ENCODE measurements at places on chromosomes 5 and 9.
A peak's percentile ranks its signal among the peaks of the same experiment; 100 is the strongest.

DNA sequence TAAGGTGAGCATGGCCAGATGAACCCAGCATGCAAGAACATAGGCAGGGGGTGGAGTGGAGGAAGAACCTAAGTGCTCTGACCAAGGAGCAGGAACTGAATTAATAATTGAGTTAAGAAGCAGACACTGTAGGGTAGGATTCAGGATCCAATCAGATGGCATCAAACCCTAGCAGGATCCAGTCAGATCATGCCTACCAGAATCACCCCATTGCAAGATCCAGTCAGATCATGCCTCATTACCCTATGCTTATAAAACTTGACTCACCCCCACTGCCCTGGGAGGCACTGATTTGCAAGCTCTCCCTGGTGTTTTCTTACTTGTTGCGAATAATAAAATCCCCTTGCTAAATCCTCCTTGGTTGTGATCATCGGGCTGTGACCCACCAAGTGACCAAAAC lies 19.7 kb downstream of the TUSC1 start:
- no peak for DNase-seq

DNA sequence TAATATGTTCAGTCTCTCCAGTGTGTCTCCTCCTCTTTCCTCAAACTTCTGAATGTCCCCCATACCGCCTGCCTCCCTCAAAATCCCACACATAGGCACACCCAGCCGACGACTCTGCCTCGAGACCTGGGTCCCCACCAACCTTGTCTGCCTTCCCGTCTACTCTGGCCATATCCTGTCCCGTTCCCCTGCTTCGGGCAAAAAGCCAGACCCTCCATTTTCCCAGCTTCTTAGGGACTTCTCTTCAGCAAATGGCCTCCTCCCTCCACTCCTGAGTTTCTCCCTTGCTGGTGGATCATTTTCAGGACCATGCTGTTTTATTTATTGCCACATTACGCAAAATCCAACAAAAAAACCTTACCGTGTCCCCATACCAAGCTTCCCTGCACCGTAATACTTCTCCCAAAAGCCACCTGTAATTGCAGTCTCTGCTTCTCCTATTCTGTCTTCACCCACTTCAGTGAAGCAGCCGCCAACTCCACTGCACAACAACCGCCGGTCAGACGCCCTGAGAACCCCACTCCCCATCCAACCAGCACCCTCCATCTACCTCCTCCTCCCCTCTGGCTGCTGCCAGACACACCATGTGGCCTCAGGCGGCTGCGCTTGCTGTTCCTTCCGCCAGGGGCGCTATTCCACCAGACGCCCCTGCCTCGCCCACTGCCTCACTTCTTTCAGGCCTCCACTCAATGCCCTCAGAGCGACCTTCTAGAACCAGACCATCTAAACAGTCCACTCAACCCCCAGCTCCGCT lies 117.0 kb downstream of the TRPM6 start:
- DNase-seq = peak; percentile 3

DNA sequence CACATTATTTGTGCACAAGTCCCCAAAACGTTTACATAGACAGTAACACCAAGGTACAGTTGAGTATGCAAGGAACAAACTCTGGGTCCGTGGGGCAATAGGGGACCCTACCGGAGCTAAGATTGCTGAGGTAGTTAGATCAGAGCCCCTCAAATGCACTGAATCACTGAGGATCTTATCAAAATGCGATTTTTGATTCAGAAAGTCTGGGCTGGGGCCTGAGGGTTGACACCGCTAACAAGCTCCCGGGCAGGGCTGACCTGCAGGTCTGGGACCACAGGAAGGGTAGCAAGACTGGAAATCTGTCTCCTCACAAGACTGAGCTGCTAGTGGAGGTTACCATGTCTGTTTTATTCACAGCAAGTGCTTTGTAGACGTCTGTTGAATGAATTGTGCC lies 1.8 kb upstream of the IL3 start:
- DNase-seq = no peak

GRCh38 chr9:133073086-133074014 lies 11.6 kb downstream of the CEL start:
- no peak for DNase-seq

GRCh38 chr5:99587983-99588382 lies 659.2 kb upstream of the CHD1 start:
- DNase-seq = no peak

GRCh38 chr5:86686046-86686445 lies 68.3 kb downstream of the COX7C start:
- no peak for DNase-seq

DNA sequence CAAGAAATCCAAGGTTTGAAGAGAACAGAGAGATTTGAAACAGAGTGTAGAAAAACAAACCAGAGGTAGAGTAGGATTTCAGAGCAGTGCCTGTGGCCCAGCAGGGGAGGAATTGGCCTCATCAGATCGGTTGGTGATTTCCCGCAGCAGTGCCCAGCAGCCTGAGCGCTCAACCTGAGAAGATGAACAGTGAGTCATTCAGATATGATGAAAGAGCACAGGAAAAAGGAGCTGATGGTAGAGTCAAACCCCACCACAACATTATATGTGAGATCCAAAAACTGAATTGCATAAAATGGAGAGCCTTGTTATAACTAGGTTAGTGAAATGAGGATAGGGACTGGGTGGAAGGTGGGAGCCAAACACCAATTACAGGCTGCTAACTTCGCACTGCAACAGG lies 248.9 kb downstream of the PIK3R1 start:
- DNase-seq = no peak

DNA sequence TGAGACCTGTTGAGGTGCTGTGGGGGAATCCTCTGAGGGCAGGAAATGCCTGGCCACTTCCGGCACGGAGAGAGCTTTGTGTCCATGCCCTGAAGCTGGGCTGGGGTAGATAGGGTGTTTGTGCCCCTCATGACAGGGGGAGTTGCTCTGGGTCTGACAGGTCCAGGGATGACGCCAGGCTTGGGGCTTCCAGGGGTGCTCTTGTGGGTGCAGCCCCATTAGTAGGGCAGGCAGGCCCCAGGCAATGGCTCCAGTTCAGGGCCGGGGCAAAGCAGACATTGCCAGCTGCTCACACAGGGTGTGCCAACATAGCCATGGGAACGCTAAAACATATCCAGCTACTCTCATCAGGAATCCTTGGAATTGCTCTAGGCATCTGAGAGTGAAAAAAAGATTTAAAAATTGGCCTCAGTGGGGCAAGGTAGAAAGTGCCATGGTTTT lies 21.1 kb downstream of the PITX1 start:
- DNase-seq = no peak

GRCh38 chr5:97559827-97560598 lies 377.0 kb upstream of the RIOK2 start:
- DNase-seq = no peak

- no peak for DNase-seq
Observed at GRCh38 chr5:125251703-125252102, 505.3 kb upstream of the ZNF608 start.

DNA sequence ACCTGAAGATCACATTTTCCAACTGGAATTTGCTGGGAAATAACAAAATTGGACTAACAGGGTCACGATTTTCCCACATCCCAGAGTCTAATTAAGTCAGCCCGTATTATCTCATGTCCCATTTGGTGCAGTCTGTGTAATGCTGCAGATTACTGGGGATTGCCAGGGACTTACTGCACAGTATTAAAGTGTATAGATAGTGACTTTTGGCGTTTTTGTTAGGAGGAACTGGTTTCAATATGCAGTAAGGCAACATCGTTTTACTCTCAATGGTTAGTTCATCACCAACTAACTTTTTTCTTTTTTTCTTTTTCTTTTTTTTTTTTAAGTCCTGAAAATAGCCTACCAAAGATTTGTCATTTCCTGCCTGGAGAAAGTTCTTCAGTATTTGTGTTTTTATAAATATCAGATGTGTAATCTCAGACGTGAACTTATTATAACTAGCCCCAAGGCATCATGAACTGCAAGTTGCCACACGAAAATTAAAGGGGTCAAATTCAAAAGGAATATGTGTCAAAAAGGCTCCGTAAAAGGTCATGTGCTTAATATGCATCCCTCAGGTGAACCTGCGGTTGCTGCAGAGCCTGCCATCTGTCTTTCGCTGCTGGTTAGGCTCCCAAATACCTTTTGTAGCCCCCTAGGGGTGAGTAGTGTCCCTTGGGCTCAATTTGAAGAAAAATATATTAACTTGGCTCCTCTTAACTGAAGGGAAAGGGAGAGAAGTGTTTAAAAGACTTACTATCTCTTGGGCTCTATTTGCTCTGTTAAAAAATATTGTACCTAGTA lies 176.7 kb upstream of the ADAMTSL1 start:
- DNase-seq = no peak

- DNase-seq = no peak
Observed at GRCh38 chr5:15160091-15160490, 288.5 kb upstream of the ANKH start.

DNA sequence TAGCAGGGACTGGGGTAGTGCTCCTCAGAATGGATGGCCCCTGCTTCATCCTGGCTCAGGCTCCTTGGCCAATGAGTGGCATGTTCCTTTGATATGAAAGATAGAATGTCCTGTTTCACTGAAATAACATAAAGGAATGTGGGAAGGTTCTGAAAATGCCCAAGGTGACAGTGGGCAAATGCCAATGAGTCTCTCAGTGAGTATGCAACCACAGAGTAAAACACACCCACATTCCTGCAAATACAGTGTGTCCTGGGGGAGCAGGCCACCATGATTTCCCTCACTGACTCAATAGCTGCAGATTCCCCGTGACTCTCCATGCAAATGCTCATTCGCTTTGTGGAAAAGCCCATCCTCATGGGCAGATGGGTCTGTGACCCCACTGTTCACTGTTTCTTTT lies 36.4 kb downstream of the ZNF366 start:
- no peak for DNase-seq

DNA sequence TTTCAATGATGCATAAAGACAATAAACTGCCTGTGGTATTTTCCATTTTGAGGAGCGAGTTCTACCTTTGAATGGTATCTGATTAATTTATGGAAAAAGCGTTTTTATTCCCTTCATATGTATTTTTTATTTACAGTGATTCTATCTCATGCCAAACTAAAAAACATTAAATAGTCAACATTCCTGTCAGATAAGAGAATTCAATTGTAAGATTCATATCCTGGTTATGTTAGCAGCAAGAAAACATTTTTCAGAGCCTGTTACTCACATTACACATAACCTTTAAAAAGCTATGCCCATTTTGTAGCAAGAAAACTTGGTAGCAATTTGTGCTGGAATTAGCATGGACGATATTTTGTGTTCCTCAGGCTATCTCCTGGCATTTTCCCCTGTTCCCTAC lies 55.1 kb upstream of the PRLR start:
- DNase-seq = no peak

DNA sequence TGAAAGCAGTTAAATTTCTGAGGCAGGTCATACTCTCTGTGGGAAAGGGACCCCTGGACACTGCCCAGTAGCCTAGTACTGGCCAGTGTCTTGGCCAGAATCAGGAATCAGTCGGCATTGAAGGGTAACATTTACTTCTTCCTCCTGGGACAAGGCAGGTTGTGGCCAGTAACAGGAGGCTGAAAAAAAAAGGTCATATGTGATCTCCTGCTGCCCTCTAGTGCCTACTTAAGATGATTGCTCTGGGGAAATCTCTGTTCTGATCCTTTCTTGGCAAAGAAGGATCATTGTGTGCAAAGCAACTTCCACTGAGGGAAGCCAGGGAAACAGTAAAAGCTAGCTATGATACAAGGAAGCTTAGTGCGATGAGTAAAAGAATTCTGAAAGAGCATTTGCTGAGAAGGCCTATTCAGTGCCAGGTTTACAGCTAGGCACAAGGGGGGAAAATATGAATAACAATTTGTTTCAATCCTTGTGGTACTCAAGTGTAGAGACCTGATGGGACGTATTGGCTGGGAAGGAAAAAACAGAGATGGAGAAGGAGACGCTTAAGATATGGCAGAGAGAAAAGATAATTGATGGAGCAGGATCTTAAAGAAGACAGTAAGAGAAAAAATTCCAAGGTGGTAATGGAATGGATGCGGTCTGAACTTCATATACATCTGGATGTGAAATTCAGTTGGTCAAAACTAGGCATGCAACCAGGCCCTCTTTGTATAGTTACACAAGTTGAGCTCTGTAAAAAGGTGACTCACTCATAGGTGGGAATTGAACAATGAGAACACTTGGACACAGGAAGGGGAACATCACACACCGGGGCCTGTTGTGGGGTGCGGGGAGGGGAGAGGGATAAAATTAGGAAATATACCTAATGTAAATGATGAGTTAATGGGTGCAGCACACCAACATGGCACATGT lies 25.8 kb upstream of the TRIM32 start:
- no peak for DNase-seq

GRCh38 chr9:94772144-94772543 lies 45.6 kb downstream of the AOPEP start:
- DNase-seq = no peak

DNA sequence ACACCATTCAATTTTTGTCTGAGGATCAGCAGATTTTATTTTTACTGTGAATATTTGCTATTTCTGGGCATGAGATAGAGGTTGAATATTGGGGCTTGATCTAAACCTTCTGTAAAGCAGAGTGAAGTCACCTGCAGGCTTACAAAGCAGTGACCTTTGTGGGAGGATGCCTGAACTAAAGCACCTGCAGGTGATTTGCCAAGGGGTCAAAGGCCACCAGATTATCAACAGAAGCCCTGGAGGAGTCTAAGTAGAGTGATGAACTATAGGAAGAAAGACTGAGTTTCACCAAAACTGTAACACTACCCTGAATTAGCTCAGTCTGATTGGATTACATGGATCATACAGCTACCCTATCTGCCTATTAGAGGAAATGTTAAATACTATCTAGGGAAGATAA lies 144.3 kb upstream of the PRLR start:
- DNase-seq = no peak

DNA sequence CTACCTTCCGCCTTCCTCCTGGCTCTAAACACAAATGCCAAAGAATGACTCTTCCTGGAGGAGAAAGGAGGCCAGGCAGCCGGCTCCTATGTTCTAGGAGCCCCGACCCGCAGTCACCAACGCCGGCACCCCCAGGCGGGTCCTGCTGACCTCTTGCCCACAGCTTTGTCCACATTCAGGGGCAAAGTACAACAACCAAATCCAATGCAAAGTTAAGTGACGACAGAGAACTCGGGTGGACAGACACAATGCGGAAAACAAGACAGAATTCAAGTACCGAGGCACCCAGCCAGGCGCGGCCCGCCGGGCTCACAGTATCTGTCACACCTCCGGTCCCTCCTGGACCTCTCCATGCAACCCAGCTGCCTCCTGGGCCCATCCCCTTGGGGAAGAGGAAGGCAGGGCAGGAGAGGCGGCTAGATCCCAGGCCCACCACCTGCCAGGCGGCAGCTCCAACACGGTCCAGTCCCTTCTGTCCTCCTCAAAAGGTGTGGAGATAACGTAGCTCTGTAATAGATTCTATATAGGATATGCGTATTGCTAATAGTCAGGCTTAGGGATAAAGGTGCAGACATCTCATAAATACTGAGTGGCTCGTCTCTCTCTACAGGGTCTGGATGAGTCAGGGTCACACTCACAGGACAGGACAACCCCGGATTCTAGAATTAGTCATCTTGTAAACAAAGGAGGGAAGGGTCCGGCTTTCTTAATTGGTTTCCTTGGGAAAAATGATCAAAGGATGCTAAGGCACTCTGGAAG lies 46.9 kb upstream of the UBAC1 start:
- DNase-seq = no peak

- DNase-seq = no peak
Observed at GRCh38 chr9:86771941-86772634, 175.2 kb downstream of the GAS1 start.

All from activated CD8-positive, alpha-beta memory T cell treated with anti-CD3 and anti-CD28 coated beads for 4 hours (primary cell).